Progenitor cell of endocrine pancreas (in vitro differentiated cells): ENCODE measurements at places on chromosomes 2 and 18.

GRCh38 chr18:48328473-48329210 lies 80.5 kb downstream of the ZBTB7C start:
- no peak for DNase-seq

GRCh38 chr18:68703326-68703725 lies 11.6 kb downstream of the TMX3 start:
- no peak for DNase-seq

DNA sequence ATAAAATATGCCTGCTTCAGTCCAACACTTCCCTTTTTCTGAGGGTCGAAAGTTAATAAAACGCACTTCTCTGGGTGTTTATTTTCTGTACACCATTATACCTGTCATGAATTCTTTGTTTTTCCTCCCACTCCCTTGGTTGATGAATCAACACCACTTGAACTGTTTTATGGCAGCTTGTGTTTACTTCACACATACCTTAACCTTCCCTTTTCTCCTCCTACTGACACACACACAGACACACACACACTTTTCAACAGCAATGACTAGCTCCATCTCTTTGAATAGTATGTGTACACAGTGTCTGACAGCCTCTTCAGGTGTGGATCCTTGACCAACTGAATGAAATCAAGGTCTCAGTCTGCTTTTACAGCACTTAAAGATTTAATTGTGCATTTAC lies 91.3 kb downstream of the SATB2 start:
- DNase-seq = no peak

DNA sequence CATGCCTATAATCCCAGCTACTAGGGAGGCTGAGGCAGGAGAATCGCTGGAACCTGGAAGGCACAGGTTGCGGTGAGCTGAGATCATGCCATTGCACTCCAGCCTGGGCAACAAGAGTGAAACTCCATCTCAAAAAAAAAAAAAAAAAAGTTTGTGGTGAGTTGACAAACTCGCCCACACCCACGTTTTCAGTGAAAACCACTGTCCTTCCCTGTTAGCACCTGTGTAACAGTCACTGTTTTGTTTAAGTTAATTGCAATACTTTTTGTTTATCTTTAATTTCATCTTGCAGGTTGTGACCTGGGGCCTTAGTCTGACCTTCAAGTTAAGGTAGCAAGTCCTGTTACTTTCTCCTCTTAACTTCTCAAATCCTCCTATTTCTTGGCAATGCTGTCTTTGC lies 65.5 kb upstream of the SKOR2 start:
- DNase-seq = no peak

DNA sequence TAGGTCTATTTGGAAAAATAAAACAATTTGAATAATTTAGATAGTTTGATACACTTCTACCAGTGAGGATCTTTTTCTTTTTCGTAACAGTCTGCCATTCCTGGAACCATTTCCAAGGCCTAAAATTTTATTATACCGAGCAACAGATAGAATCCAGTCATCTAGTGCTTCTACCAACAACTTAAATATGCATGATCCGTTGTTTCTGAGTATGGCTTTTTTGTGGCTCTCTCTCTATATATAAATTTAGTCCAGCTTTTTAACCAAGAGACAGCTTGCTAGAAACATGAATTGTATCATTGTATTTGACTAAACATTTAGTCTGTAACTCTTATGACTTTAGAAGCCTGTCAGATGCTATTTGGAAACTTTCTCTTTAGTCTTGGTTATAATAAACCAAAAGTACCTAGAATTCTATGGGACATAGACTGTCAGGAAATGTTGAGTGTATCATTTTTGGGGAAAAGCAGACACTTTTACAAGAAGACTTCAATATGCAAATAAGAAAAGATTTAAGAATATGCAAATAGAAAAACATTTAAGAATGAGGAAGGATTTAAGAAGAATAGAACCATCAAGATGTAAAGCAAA lies 161.4 kb downstream of the ZEB2 start:
- DNase-seq = no peak

GRCh38 chr2:44927985-44928482 lies 13.5 kb upstream of the SIX3 start:
- no peak for DNase-seq

DNA sequence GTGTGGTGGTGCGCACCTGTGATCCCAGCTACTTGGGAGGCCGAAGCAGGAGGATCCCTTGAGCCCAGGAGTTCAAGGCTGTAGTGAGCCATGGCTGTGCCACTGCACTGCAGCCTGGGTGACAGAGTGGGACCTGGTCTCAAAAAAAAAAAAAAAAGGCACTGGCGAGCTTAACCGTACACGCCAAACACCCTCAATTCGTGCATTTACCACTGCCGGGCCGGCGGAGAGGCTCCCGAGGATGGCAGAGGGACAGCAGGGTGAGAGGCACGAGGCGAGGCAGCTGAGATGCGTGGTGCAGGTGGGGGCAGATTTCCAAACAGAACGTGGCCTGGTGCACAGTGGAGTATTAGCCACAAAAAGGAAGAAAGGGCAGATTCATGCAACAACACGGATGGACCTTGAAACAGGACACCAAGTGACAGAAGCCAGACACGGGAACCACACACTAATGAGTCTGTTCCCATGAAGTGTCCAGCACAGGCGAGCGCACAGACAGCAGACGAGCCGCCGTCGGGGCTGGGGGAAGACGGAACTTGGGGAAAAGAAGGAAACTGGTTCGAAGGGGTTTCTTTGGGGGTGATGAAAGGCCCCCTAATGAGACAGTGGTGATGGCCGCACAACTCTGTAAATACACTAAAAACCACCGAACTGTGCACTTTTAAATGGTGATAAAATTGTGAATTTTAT lies 27.4 kb downstream of the SLC66A2 start:
- DNase-seq = no peak

DNA sequence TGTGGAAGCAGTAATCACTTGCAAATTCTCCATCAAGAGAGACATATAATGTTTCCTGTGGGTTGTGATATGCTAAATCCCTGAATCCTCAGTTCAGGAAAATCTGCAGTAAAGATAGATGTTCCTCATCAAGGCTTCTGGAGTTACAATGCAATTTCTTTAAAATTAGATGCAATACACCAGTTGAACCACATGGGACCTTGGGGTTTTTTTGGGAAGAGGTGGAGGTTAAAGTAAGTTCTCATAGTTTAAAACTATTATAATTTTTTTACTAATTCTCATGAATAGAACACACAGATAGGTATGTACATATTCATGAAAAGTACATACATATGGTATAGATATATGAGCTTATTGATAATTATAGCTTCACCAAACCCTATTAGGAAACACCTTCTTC lies 496.2 kb downstream of the SATB2 start:
- DNase-seq = no peak

GRCh38 chr2:101036562-101036961 lies 34.5 kb downstream of the RPL31 start:
- no peak for DNase-seq

- no peak for DNase-seq
Measured at GRCh38 chr2:35174845-35175244, 1180.7 kb upstream of the CRIM1 start.
